SHP77 treated with DMSO at 0.1 percent for 48 hours (cell line): ENCODE measurements at places on chromosomes 7 and 10.

DNA sequence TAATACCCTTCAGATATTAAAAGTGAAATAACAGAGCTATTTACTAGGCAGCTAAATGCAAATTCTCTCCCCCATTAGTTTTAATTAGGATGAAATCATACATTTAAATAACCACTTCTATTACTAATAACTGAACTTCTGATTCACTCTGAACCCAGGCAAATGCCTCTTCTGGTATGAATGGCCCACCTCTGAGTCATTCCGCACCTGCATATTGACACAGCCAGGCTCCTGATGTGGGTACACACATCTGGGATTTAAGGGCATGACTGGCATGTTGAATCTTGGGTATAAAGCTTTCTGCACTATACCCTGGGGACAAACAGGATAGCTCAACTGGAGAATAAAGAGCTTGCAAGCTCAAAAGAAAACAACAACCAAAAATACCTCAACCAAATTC lies 140.9 kb downstream of the AUTS2 start:
- DNase-seq = no peak

DNA sequence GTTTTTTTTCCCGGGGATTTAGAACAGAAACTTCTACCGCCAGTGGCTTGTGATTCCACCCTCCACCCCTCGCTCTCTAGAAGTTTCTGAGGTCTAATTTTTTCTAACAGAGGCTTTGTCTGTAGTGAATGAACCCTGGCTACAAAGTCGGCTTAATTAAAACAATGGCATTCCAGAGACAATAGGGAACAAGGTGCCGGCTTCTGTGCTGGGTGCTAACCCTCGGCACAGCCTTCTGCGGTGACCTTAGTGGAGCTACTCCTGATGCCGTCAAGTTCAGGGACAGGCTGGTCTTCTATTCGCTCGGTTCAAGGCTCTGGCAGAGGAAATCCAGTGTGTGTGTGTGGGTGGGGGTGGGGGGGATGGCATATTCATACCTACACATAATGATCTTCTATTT lies 32.1 kb upstream of the ENO4 start:
- DNase-seq = no peak

- DNase-seq = no peak
These were observed 7.3 kb upstream of the KLHDC10 start for GRCh38 chr7:130063036-130063435.

DNA sequence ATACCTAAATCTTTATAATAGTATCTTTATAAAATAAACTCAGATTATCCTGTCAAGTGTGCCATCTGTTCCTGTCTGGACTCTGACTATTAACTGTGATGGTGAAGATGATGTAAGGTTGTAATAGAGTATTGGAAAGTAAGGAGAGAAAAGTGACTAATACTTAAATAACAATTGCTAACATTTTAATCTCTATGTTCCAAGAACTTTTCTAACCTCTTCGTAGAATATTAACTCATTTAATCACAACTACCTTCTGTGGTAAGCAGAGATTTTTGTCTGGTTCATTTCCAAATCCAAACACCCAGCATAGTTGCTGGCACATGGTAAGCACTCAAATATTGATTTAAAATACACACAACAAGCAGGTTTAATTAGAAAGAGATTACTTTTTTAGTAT lies 2.5 kb downstream of the TNPO3 start:
- no peak for DNase-seq

- DNase-seq = no peak
These were observed 18.3 kb downstream of the FZD9 start for GRCh38 chr7:73451780-73452398.

DNA sequence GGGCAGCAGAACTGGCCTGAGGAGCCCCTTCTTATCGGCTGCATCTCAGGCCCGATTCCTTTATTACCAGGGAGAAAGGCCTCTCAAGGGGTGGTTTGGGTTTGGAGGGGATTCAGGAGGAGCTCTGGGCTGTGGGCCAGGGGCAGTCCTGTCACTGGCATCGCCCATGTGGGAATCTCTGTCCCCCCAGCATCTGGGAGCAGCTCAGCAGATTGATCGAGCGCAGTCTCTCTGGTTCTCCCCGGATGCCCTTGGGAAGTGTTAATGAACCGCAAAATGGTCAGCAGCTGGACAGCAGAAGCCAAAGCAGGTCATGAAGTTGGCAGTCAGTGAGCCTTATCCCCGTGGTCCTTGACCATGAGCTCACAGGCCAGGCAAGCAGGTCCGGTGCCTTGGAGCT lies 104.4 kb upstream of the ANLN start:
- no peak for DNase-seq

- no peak for DNase-seq
These were observed 108.1 kb upstream of the IGFBP3 start for GRCh38 chr7:46029111-46029704.

DNA sequence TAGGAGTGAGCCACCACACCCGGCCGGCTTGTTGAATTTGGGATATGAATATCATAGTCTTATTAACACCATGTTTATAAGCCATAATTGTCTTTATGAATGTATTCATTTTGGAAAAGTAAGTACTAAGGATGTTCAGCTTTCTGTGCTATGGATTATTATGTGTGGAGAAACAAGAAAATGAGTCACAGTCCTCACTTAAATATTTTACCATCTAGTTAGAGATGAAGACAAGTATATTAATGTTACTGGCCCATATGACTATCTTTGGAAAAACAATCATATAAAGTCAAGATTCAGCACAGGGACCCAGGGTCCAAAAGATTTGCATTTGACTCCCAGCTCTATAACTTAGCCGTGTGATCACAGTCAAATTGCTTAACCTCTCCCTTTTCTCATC lies 9.8 kb upstream of the TOMM7 start:
- no peak for DNase-seq

- no peak for DNase-seq
These were observed 438.1 kb downstream of the SUGCT start for GRCh38 chr7:40572810-40573465.

GRCh38 chr10:3737864-3738263 lies 47.1 kb downstream of the KLF6 start:
- no peak for DNase-seq

DNA sequence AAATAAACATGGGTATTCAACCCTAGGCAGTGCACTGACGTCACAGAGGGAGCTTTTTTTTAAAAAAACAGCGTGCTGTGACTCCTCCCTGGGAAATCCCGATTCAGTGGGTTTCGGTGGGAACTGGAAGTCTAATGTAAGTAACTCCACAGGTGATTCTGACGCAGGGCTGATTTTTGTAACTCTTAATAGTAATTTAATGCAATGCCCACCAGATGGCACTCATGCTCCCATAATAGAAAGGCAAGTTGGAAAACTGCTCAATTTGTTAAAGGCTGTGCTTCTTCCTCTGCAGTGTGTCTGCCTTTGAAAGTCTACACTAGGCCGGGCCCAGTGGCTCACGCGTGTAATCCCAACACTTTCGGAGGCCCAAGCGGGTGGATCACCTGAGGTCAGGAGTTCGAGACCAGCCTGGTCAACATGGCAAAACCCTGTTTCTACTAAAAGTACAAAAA lies 10.9 kb upstream of the RSU1 start:
- DNase-seq = peak; percentile 42

DNA sequence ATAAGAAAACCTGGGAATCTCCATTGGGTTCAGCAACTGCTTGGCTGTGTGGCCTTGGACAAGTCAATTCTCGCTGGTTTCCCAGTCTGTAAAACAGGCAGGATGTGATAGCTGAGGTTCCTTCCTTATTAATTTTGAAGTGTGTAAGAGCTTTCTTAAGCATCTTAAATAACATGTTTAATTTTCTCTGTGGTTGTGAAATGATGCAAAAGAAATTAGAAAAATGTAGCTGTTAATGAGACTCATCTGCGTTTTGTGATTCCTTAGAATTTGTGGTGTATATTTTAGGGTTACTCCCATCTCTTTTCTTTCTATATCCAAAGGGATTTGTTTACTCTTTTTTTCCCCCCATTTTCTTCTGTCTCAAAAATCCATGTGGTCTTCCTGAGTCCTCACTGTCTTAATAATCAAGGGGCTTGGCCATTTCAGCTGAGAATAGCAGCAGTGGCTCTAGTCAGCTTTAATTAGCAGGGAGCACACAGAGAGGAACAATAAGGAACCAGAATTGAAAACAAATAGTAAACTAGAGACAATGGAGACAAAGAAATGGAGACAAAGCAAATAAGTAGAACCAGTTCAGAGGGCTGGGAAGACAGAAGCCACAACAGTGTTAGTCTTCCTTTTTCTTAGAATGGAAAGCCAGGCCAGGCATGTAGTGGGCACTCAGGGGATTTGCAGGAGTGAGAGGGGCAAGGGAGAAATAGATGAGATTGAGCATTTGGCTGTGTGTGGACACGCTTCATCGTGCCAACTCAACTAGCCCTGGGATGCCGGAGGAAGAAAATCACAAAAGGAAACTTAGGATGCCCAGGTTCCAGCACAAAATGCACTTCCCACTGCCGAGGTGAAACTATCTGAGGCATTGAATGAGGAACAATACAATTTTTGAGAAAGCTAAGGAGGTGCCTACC lies 93.9 kb downstream of the CHN2 start:
- no peak for DNase-seq
